ENCODE measurements at places on chromosomes 12 and 14.

- DNase-seq, result no peak
These were observed 136.9 kb upstream of the CNOT2 start for GRCh38 chr12:70106347-70106746.

GRCh38 chr12:53743266-53744129 lies 8.3 kb downstream of the CISTR start:
- peak; percentile 11 for DNase-seq

DNA sequence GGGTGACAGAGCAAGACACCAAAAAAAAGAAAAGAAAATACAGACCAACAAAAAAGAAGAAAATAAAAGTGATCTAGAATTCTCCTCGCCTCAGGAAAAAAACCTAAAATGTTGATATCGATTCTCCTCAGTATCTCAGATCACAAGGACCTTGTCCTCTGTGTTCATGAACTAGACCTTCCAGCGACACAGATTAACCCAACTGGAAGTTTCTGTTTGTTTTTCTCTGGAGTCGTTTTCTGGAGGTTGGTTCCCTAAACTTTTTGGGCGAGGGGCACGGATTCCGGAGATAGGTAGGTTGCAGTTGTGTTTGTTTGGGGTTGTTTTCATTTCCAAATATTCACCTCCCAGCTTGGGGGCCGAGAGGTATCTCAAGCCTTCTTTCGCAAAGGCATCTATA lies 559 bp upstream of the RFC5 start:
- DNase-seq, result no peak

GRCh38 chr14:88321692-88322503 lies 1.2 kb downstream of the KCNK10 start:
- no peak for DNase-seq

DNA sequence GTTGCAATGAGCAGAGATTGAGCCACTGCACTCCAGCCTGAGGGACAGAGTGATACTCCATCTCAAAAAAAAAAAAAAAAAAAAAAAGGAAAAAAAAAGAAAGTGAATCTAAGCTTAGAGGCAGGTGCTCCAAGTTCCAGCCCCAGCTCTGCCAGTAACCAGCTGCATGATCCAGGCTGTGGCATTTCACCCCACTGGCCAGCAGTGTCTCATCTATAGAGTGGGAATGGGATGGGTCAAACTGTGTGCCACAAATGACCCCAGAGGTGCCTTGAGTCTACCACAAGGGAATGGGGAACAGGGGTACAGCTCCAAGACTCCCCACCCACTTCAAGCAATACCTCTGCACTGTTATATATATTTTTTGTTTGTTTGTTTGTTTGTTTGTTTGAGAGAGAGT lies 5.0 kb downstream of the PLEKHD1 start:
- DNase-seq, result no peak

DNA sequence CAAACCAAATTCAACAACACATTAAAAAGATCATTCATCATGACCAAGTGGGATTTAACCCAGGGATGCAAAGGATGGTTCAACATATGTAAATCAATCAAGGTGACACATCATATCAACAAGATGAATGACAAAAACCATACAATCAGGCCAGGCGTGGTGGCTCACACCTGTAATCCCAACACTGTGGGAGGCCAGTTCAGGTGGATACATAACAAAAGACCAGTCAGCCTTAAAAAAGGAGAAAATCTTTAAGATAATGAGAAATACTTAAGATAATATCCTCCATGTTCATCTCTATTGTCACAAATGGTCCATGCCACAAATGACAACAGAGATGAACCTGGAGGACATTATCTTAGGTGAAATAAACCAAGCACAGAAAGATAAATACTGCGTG lies 12.4 kb downstream of the L2HGDH start:
- no peak for DNase-seq

- DNase-seq, result no peak
These were observed 34.5 kb downstream of the PRKCH start for GRCh38 chr14:61355892-61356325.

DNA sequence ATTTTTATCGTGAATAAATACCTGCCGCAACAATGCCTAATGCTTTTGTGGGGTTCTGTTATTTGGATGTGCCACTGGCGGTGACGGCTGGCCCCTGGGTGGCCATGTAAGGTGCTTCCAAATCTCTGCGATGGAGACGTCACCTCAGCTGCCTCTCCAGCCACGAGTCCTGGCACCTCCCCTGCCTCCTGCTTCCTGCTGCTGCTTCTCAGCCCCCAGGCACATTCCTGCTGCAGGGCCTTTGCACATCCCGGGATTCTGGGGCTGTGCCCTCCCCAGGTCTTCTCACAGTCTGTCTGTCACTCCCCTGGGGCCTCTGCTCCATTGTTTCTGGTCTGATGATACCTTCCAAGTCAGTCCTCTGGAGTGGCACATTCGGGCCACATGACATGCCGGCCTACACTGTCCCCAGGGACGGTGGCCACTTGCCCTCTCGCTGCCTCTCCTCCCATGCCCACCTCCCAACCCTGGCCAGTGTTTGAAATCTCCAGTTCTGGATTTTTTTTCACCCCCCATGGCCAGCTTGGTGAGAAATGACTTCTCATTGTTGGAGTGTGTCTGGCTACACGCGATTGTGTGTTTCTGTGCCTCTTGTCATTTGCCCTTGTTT lies 151.8 kb downstream of the KIF26A start:
- no peak for DNase-seq

- DNase-seq, result no peak
These were observed 75.9 kb downstream of the TMEM132D start for GRCh38 chr12:129827866-129828384.

- no peak for DNase-seq
These were observed 37.9 kb upstream of the ALDH2 start for GRCh38 chr12:111728795-111729194.

- DNase-seq, result no peak
These were observed 7.3 kb downstream of the BCL7A start for GRCh38 chr12:122028905-122029560.

- no peak for DNase-seq
These were observed 51.2 kb upstream of the DAAM1 start for GRCh38 chr14:59137256-59137655.

- DNase-seq, result no peak
These were observed 31.5 kb upstream of the CCT2 start for GRCh38 chr12:69553628-69554248.

DNA sequence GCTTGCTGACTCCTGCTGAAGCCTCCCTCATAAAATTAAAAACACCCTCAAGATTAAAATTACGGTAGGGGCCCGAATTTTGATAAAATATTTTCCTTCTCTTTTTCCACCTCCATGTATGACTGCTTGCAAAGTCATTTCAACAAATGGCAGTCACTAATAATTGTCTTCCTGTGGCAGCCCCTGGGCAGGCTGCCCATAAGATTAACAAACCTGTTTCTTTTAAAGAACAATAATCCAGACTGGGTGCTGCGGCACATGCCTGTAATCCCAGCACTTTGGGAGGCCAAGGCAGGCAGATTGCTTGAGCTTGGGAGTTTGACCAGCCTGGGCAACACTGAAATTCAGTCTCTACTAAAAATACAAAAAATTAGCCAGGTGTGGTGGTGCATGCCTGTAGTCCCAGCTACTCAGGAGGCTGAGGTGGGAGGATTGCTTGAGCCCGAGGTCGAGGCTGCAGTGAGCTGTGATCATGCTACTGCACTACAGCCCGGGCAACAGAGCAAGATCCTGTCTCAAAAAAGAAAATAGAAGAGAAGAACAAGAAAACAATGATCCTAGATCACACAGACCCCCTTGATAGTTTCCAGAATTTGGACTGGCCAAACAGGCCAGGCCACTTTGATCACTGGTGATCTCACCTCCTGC lies 8.7 kb downstream of the SAV1 start:
- no peak for DNase-seq

- no peak for DNase-seq
These were observed 96.8 kb upstream of the IFNG-AS1 start for GRCh38 chr12:67892259-67893021.

DNA sequence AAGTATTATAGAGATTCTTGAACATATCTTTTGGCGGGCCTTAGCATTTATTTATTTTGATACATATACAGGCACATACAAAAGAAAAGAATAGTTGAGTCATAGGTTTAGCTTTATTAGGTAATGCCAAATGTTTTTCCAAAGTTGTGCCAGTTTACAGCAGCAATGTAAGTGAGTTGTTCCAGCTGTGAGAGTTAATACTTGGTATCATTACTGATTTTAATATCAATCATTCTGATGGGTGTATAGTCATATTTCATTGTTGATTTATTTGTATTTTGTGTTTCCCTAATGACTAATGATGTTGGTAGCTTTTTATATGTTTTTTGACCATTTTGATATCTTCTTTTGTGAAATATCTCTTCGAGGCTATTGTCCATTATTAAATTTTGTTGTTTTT lies 122.4 kb downstream of the MIPOL1 start:
- no peak for DNase-seq

DNA sequence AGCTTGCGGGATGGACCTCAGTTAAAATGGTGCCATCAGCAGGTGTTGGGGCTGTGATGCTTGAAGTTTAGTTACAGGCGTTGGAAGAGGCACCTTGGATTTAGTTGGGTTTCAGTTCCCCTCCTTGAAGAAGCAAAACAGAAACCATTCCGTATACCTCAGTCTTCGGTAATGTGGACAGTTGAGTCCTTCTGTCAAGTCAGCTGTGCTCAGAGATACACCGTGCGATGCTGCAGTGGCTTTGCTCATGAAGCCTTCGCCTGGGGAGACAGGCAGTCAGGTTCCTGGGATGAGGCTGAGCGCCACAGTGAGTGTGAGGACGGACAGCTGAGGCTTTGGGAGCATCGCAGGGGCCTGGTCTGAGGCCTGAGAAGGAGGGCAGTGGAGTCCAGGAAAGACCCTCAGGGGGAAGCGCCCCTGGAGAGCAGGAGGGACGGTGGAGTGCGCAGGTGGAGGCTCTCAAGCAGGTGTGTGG lies 7.4 kb downstream of the RAN start:
- DNase-seq, result no peak

- DNase-seq, result no peak
These were observed 180.2 kb downstream of the CRADD start for GRCh38 chr12:93857279-93857938.

All from stimulated activated CD4-positive, alpha-beta T cell treated with anti-CD3 and anti-CD28 coated beads, Interleukin-1b, Interleukin-23, amount 100 ng/mL, for 1 hour (primary cell).